Type B pancreatic cell (in vitro differentiated cells): ENCODE measurements at places on chromosomes 5 and 9. TPM values are rescaled to one million over a fixed set of nuclear protein-coding genes. Genes with fewer than 3 reads are reported as not detected.

DNA sequence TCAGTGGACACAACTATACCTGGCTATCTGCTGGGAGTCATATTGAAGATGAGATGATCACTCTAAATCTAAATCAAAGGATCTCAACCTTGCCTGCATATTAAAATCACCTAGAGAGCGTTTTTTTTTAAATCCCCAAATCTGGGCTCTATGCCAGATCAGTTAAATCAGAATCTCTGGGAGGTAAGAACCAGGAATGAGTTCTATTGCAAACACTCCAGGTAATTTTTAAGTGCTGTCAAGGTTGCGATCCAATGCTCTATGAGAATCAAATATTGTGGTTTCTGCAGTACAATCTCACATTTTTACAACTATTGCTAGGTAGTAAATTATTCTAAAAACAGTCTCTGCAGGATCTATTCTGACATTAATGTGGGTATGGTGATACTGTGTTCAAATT, 202.3 kb upstream of the OR13F1 start:
- H3K4me3 ChIP-seq: no peak overlapping the region
- H3K27me3 ChIP-seq: no peaks in the 10 kb centered on the region
- no peaks in the 10 kb centered on the region for H3K36me3 ChIP-seq
- H3K27ac ChIP-seq: no peak overlapping the region

GRCh38 chr5:130151239-130151638, 247.0 kb downstream of the CHSY3 start:
- H3K36me3 ChIP-seq: peaks cover 4% of the 10 kb centered on the region
- H3K4me1 ChIP-seq: no peaks in the 10 kb centered on the region
- no peak for DNase-seq
- H3K27me3 ChIP-seq: no peaks in the 10 kb centered on the region
- no peak overlapping the region for H3K4me3 ChIP-seq

- H3K4me3 ChIP-seq: no peak overlapping the region
- peak; percentile 50 for DNase-seq
- H3K27me3 ChIP-seq: no peaks in the 10 kb centered on the region
- H3K27ac ChIP-seq: no peak overlapping the region
- H3K36me3 ChIP-seq: peaks cover 9% of the 10 kb centered on the region
Measured at GRCh38 chr9:93646640-93647178, 70.3 kb downstream of the PHF2 start.

- peaks cover 3% of the 10 kb centered on the region for H3K36me3 ChIP-seq
- no peak overlapping the region for H3K27ac ChIP-seq
- no peaks in the 10 kb centered on the region for H3K4me1 ChIP-seq
- H3K27me3 ChIP-seq: no peaks in the 10 kb centered on the region
Measured at GRCh38 chr9:124894741-124895170, 32.8 kb downstream of the ARPC5L start.

Gene C5orf58
- not detected in 2 replicates for total RNA-seq

Gene FSD1L
- 6.3 and 11.6 TPM in 2 replicates for total RNA-seq

Gene MEIKIN
- not detected in 2 replicates for total RNA-seq

DNA sequence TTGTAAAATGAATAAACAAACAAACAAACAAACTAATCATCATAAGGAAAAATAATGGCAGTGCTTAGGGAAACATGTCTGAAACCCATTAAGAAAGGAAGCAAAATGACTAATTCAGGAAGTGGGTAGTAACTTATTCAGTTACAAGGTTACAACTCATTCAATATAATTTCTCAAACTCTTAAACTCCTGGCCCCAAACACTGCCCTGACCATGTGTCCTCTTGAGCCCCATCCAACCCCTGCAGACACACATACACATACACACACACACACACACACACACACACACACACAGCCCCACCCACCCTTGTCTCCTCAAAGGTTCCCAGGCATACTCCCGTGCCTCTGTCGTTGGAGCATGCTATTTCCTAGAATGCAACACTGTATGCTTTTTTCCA, 193.9 kb downstream of the SEC61B start:
- no peaks in the 10 kb centered on the region for H3K27me3 ChIP-seq
- peaks cover 5% of the 10 kb centered on the region for H3K4me1 ChIP-seq
- no peaks in the 10 kb centered on the region for H3K36me3 ChIP-seq
- H3K27ac ChIP-seq: no peak overlapping the region
- no peak for DNase-seq

DNA sequence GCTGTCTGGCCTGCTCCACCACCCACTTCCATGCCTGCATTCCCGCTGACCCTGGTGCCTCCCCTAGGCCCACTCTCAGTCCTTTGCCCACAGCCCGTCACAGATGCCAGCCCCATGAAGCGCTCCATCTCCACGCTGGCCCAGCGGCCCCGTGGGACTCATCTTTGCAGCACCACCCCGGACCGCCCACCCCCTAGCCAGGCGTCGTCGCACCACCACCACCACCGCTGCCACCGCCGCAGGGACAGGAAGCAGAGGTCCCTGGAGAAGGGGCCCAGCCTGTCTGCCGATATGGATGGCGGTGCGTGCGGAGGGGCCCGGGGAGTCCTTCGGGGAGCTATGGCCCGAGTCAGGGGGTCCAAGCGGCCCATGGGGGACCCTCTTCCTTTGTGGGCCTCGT, 242.5 kb downstream of the CACNA1B start:
- DNase-seq: no peak
- peaks cover 3% of the 10 kb centered on the region for H3K27me3 ChIP-seq
- no peak overlapping the region for H3K4me3 ChIP-seq
- H3K36me3 ChIP-seq: no peaks in the 10 kb centered on the region

DNA sequence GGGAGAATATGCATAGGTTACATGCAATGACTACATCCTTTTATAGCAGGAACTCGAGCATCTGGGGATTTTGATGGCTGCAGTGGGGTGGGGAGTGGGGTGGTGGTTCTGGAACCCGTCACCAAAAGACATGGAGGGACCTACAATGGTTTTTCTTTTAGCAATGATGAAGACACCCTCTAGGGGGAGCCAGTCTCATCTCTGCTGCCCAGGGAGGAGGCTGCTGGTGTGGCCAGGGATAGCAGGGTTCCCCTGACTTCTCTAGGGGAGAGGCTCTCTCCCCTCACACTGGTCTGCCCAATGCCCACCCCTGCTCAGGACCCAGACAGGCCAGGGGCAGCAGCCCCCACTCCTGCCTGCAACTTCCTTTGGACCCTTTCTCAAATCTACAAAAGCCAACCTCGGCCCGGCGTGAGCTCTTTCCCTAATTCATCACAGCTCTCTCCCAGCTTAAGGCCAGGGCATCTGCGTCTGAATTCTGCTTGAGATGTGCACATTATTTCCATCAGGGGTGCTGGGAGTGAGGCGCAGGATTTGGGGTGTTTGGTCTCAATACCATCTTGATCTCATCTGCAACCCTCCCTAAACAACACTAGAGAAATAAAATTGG, 73.6 kb upstream of the RETREG1 start:
- peaks cover 31% of the 10 kb centered on the region for H3K36me3 ChIP-seq
- no peaks in the 10 kb centered on the region for H3K27me3 ChIP-seq
- H3K4me3 ChIP-seq: no peak overlapping the region
- no peaks in the 10 kb centered on the region for H3K4me1 ChIP-seq
- no peak for DNase-seq
